Fibroblast of gingiva (primary cell): ENCODE measurements at places on chromosomes 11 and 22.

DNA sequence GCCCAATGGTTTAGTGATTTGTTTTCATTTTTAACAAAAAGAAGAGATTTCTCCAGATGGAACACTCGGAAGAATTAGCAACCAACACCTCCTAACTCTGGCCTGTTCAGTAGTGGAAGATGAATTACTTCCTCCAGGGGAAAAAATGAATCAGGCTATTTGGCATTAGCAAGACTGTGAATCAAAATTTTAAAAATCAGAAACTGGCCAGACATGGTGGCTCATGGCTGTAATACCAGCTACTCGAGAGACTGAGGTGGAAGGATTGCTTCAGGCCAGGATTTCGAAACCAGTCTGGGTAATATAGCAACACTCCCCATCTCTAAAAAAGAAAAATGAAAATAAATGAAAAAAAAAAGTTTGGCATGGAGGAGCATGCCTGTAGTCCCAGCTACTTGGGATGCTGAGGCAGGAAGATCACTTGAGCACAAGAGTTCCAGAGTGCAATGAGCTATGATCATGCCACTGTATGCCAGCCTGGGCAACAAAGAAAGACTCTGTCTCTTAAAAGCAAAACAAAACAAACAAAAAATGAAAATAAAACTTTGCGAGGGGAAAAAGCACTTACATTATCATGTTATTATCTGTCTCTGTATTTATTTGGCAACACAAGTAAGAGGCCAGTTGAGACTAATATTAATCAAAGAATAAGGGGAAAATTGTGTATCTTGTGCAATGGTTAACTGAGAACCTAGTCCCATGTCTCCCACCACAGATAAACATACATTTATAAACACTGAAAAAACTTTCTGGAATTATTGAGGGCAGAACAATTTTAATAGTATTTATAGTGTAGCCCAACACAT, 796.3 kb upstream of the ANO3 start:
- peak; percentile 75 for DNase-seq

- no peak for DNase-seq
These were observed 863.6 kb downstream of the FAM181B start for GRCh38 chr11:81870066-81870412.

DNA sequence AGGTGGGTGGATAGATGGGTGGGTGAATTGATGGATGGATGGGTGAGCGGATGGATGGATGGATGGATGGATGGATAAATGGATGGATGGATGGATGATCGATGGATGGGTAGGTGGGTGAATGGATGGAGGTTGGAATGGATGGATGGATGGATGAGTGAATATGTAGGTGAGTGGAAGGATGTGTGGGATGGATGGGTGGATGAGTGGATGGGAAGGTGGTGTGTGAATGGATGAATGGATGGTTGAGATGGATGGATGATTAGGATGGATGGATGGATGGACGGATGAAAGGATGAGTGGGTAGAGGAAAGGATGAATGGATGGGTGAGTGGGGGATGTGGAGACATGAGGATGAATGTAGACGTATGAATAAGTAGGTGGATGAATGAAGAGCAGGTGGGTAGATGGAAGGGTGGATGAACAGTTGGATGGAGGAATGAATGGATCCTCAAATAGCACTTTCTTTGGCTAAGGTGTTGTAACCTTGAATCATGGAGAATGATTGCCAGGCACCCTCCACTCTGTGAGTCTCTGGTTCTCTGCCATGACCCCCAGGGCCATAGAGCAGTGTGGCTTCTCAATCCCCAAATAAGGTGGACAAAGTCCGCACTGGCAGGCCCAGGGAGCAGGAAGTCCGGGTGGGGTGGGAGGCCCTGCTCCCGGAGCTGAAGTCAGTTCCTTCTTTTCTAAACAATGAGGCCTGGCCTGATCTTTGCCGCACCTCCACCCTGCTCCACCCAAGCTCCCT, 36.9 kb downstream of the IGF2 start:
- no peak for DNase-seq

GRCh38 chr11:58905011-58905720, 34.1 kb upstream of the GLYATL1 start:
- DNase-seq, result no peak

GRCh38 chr11:20022363-20023081, 137.8 kb downstream of the DBX1 start:
- DNase-seq, result peak; percentile 39

GRCh38 chr11:118008271-118008911, 22.2 kb downstream of the IL10RA start:
- no peak for DNase-seq

GRCh38 chr11:29564486-29564885, 452.3 kb downstream of the KCNA4 start:
- DNase-seq, result no peak

GRCh38 chr22:23365961-23366360, 185.7 kb downstream of the BCR start:
- no peak for DNase-seq

DNA sequence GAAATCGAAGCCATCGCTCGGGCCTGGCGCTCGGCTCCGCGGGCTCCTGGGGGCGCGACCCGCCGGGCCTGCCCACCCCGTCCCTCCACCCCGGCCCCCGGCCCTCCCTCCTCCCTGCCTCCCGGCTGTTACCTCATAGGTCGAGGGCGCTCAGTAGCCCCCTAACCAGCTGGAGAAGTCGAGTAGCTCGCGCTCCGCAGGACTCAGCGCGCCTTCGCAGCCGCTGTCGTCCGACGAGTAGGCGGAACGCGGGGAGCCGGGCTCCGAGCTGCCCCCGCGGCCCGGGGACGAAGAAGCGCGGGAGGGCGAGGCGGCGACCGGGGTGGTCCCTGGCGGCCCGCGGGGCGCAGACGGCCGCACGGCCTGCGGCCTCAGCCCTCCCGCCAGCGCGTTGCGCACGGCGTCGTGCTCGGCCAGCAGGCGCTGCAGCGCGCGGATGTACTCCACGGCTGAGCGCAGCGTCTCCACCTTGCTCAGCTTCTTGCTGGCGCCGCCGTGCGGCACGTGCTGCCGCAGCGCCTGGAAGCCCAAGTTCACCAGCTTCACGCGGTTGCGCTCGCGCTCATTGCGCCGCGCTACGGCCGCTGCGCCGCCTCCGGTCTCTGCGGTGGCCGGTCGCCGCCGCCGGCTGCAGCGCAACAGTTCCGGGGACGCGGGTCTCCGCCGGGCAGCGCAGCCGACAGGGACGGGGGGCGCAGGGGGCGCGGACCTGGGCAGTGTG, 627 bp downstream of the ASCL2 start:
- DNase-seq, result peak; percentile 36

- no peak for DNase-seq
These were observed 22.9 kb upstream of the MUC5B start for GRCh38 chr11:1199751-1200610.

DNA sequence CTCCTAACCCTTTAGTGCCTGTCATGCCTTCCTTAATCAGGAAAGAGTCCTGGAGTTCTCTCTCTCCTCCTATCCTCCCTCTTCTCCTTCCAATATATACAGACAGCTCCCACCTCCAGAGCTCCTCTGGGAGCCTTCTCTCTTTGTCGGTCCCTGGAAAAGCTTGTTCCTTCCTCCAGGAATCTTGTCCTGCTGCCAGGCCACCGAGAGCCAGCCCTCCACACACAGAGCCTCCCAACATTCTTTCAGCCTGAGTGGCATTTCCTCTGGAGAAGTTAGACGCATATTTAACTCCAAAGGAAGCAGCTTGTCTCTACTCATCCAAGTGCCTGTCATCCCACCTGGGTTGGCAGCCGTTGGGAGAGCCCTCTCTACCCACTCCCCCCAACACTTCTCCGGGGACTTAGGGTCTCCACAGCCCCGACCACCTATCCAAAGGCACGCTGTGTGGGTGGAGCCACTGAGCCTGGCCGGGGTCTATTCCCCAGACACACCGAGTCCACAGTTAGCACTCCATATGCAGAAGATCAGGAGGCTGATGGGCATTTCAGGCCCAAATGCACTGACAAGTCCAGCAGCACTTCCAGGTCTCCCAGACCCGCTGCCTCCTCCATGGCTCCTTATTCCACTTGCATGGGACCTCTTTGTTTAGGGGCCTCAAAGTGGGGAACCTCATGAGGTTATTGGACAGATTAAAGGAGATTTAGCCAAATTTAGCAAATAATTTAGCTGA, 31.1 kb downstream of the DKK3 start:
- peak; percentile 75 for DNase-seq

GRCh38 chr22:41565403-41566054, 4.7 kb downstream of the CSDC2 start:
- DNase-seq, result peak; percentile 60

GRCh38 chr11:57459164-57460021, 935 bp upstream of the RTN4RL2 start:
- DNase-seq, result no peak

GRCh38 chr11:67027483-67027930, 4.6 kb downstream of the SYT12 start:
- no peak for DNase-seq

- DNase-seq, result peak; percentile 74
These were observed 79.5 kb downstream of the HORMAD2 start for GRCh38 chr22:30159561-30160353.

DNA sequence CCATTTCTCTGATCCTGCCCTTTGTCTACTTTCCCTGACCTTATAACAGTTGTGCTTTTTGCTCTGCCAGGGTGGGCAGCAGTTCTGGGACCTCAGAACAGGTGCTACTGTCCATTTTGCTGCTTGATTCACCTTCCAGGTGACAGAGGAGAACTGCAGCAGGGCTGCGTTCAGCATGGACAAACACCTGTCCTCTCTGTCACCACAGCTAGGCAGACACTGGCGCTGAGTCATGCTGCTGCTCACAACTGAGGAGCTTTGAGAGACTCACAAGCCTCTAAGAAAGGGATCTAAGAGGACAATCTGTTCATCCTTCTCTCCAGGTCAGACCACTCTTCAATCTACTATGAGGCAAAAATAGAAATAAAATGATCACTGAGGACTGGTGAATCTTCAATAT, 1144.5 kb upstream of the CCDC90B start:
- DNase-seq, result no peak

- DNase-seq, result peak; percentile 86
These were observed 25.1 kb downstream of the ADAMTS8 start for GRCh38 chr11:130403271-130403804.

- DNase-seq, result no peak
These were observed 30.6 kb upstream of the RFPL3 start for GRCh38 chr22:32327066-32327465.

GRCh38 chr22:20424932-20425565, 12.6 kb downstream of the SCARF2 start:
- peak; percentile 73 for DNase-seq

DNA sequence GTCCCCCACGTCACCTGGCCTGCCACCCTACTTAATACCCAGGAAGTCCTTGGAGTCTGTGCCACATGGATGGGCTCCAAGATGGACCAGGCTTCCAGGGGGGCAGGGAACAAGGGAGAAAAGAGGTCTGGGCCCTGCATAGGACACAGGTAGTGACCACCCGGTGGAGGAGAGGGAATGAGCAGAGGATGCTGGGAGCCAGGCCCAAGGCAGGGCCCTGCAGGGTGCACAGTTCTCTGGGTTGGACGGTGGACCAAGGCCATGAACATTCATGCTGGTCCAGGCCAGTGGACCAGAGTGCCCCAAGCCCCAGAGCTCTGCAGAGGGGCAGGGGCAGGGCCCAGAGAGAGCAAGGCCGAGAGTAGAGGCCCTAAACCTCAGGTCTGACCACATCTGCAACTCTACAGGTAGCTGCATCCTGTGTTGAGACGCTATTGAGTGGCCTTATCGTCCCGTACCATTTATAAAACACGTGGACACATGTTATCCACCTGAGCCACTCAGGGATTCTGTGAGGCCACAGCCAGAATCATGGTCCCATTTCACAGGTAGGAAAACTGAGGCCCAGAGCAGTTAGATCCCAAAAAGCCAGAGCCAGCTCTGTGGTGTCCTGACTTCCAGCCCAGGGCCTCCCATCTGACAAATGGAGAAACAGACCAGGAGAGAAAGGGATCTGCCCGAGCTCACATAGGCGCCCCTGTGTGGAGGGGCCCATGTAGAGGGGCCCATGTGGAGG, 46.4 kb downstream of the IGLL5 start:
- no peak for DNase-seq

- DNase-seq, result peak; percentile 13
These were observed 154.9 kb upstream of the CEP126 start for GRCh38 chr11:101759771-101760450.

DNA sequence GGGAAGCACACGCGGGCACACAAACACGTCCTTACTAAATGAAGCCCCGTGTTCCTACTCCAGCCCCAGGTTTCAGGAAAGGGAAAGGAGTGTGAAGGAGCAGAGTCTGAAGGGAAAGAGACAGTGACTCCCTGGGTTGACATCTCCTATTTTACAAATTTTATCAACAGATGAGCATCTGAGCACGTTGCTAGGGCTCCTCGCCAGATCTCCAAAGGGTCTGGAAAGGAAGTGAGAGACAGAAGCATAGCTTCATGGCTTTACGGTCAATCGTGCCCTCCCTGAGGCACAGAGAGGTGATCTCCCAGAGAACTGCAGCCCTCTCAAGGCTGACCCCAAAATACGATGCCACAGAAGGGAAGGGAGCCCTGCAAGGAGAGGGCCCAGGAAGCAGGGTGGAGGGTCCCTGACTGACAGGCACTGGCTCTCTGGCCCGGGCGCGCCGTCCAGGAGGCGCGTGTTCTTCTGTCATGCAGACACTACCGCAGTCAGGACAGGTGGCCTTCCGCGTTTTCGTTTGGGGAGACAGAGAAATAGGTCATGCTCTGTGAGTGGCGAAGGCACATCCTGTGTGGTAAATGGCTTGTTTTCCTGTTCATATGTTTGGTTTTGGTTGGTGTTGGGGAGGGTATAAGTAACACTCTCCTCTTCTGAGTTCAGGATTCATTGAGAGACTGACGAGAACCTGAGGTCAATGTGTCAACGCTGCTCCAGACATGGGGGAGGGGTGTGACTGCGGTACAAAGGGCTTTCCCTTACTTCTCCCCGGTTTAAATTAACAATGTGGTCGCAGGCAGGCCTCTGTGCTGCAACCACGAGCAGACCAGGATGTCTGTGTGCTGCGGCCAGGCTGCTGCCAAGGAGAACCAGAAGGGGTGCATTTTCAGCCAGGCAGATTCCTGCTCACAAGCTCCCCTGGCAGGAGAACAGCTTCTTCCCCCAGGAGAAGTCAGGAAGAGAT, 813.3 kb downstream of the OPCML start:
- DNase-seq, result no peak
